Stimulated activated CD8-positive, alpha-beta memory T cell treated with anti-CD3 and anti-CD28 coated beads, Interleukin-15, amount 100 ng/mL, for 1 hour (primary cell): ENCODE measurements at places on chromosomes 4 and X.

GRCh38 chr4:62487016-62487415, 1286.9 kb downstream of the ADGRL3 start:
- DNase-seq = no peak

- DNase-seq = no peak
These were observed 12.8 kb upstream of the ASMTL start for GRCh38 chrX:1465286-1466231.

DNA sequence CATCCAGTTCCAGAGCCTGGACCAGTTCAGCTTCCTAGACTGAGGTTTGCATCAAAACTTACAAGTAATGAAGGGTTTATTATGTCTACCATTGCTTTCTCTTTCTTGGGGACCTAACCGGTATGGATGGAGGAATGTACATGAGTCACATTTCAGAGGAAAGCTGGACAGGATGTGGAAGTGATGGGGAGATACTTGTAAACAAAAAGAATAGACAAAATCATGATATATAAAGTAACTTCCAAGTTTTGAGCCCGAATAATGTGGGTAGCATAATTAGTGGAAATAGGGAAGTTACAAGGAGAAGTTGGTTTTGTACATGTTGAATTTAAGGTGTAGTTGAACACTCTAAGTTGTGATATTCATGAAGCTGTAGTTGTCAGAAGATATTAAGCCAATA, 15.0 kb downstream of the FNIP2 start:
- DNase-seq = no peak

- DNase-seq = no peak
These were observed at the start of gene GALNT7 for GRCh38 chr4:173168396-173169177. Gene GALNT7, plus strand, starts transcription at chr4:173168811. Its CDS starts 25 bp downstream, at chr4:173168836.

- no peak for DNase-seq
These were observed 471.5 kb downstream of the SPRY1 start for GRCh38 chr4:123867910-123868587.

DNA sequence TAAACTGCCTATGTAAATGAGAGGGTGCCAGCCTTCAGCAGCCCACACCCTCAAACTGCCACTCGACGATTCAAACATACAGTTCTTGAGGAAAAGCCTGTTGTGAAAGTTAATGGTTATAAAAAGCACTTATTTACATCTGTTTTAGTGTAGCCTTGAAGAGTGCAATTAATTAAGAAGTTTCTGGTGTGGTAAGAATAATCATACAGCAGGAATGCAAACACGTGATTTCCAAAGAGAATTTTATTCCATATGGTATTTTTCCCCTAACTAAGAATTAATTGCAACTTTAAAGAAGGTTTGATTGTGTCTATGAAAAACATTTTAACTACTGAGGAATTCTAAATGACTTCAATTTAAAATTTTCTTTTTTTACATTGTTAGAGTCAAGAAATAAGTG, 176.3 kb upstream of the PITX2 start:
- DNase-seq = no peak
